Activated naive CD8-positive, alpha-beta T cell treated with anti-CD3 and anti-CD28 coated beads, Interleukin-2, amount 10 ng/mL, durations not matched to agents 7 days and 5 days (primary cell): ENCODE measurements at places on chromosomes 7 and 10. TPM values are rescaled to one million over a fixed set of nuclear protein-coding genes. Genes with fewer than 3 reads are reported as not detected.

- H3K27me3 ChIP-seq, result no peaks in the 10 kb centered on the region
- DNase-seq, result no peak
- H3K4me1 ChIP-seq, result no peaks in the 10 kb centered on the region
- H3K27ac ChIP-seq, result no peak overlapping the region
- H3K4me3 ChIP-seq, result no peak overlapping the region
These were observed 8.8 kb downstream of the MAFK start for GRCh38 chr7:1539181-1539881.

GRCh38 chr7:30420662-30421061, 57.9 kb downstream of the NOD1 start:
- no peaks in the 10 kb centered on the region for H3K27me3 ChIP-seq
- H3K27ac ChIP-seq, result no peak overlapping the region
- H3K36me3 ChIP-seq, result peaks cover 22% of the 10 kb centered on the region
- peaks cover 9% of the 10 kb centered on the region for H3K4me1 ChIP-seq
- H3K4me3 ChIP-seq, result no peak overlapping the region

DNA sequence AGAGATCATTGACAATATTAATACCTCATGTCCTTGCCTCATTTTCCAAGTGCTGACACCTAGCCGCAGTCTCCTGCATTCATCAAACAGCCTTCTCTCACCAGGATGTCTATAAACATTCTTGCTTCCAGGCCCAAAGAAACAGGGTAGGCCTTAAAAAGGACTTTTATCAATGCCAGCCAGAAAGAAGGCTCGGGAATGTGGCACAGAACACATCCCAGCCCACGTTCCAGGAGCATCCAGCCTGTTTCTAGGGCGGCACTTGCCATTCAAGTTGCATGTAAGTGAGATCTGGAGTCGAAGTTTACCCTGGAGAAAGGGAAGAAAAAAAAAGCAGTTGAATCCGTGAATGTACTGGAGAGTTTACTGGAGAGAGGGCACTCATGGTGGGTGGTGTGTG, 1083.1 kb downstream of the KCNMA1 start:
- no peaks in the 10 kb centered on the region for H3K27me3 ChIP-seq
- H3K27ac ChIP-seq, result no peak overlapping the region
- no peaks in the 10 kb centered on the region for H3K4me1 ChIP-seq
- no peak for DNase-seq

DNA sequence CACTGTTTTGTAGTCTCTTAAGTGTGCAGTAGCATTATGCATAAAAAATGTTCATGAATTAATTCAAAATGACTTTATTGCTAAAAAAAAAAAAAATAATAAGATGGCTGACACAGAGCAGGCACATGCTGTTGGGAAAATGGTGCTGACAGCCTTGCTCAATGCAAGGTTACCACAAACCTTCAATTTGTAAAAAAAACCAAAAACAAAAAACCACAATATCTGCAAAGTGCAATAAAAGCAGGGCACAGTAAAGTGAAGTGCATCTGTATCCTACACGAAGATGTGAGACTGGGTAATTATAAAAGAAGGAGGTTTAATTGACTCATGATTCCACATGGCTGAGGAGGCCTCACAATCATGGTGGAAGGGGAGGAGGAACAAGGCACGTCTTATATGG, 185.8 kb downstream of the USP6NL start:
- H3K4me3 ChIP-seq, result no peak overlapping the region
- no peak overlapping the region for H3K27ac ChIP-seq
- peaks cover 6% of the 10 kb centered on the region for H3K36me3 ChIP-seq
- peaks cover 2% of the 10 kb centered on the region for H3K4me1 ChIP-seq
- H3K27me3 ChIP-seq, result peaks cover 2% of the 10 kb centered on the region

GRCh38 chr7:36602934-36603887, 121.1 kb downstream of the AOAH start:
- no peak for DNase-seq
- H3K27me3 ChIP-seq, result no peaks in the 10 kb centered on the region
- H3K4me3 ChIP-seq, result no peak overlapping the region
- peaks cover 3% of the 10 kb centered on the region for H3K36me3 ChIP-seq

- no peak overlapping the region for H3K4me3 ChIP-seq
- H3K27ac ChIP-seq, result no peak overlapping the region
- H3K36me3 ChIP-seq, result no peaks in the 10 kb centered on the region
- H3K27me3 ChIP-seq, result peaks cover 14% of the 10 kb centered on the region
- no peak for DNase-seq
- no peaks in the 10 kb centered on the region for H3K4me1 ChIP-seq
These were observed 105.6 kb upstream of the NRBF2 start for GRCh38 chr10:63027531-63027930.

DNA sequence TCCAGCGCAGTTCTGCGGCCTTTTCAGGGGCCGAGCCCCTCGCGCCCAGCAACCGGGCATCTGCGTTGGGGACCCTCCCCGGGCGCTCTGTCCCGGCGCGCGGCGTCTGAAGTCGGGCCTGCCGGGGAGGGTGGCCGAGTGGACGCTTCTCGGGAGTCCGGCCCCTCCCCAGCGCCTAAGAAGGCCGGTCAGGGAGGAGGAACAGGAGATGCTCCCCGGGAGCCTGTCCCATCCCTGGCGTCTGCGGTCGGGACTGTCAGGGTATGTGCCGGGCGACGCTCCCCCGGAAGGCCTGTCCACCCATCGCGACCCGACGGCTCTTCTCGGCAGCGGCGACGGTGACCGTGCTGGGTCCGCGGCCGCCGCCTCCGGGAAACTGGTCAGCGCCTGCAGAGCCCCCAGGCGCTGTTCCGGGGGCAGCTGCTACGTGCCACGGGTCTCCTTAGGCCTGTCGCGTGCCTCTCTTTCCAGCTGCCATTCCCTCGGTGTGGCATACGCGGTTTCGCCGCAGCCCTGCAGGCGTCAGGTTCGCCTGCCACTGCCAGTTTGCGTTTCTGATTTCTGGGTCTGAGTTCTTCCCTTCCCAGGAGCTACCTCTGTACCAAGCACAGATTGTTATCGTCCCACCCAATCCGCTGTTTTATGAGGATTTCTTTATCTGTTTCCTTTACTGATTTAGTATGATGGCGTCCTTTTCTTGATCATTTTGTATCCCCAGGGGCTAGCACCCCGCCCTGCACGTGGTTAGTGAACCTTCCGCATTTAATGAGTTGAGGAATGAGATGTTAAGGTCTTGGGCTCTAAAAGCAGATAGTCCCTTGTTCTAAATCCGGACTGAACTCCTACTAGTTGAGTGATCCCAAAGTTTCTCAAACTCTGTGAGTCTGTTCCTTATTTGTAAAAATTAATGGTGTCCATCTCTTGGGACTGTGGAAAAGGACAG, 782 bp downstream of the IFIT5 start:
- DNase-seq, result no peak
- H3K27me3 ChIP-seq, result no peaks in the 10 kb centered on the region
- H3K4me1 ChIP-seq, result peaks cover 45% of the 10 kb centered on the region
- peak overlapping the region; percentile 100 for H3K4me3 ChIP-seq

- no peaks in the 10 kb centered on the region for H3K36me3 ChIP-seq
- no peak overlapping the region for H3K4me3 ChIP-seq
- no peak overlapping the region for H3K27ac ChIP-seq
- no peak for DNase-seq
- no peaks in the 10 kb centered on the region for H3K27me3 ChIP-seq
These were observed 38.9 kb upstream of the XPNPEP1 start for GRCh38 chr10:109962247-109962646.

GRCh38 chr10:25076506-25077177, 60.2 kb downstream of the THNSL1 start:
- H3K4me1 ChIP-seq, result peaks cover 2% of the 10 kb centered on the region
- no peak overlapping the region for H3K4me3 ChIP-seq
- DNase-seq, result no peak
- H3K36me3 ChIP-seq, result no peaks in the 10 kb centered on the region

GRCh38 chr10:112115781-112116385, 67.7 kb downstream of the GPAM start:
- H3K36me3 ChIP-seq, result no peaks in the 10 kb centered on the region
- DNase-seq, result peak; percentile 41
- H3K4me3 ChIP-seq, result no peak overlapping the region

DNA sequence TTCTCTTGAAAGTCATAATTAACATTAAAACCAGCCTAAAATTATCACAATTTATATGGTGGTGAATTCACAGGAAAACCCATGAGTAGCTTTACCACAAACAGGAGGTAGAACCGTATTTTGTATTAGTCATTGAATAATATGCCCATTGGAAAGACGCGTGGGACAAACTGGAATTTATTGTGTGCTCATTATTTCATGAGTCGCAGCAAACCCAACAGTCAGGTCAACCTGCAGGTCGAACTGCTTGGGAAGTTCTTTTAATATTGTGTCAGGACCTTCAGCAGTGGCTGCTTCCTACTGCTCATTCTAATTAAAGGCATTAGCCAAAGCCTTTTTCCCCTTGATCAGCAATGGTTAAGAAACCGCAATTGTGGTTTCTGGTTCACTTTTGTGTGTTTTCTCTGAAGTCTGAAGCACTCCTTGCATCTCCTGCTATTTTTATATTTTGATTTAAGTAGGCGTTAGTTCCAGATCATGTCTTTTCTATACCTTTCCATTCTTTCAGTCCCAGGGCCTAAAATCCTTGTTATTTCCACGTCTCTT, 100.1 kb downstream of the RAB11FIP2 start:
- no peak overlapping the region for H3K27ac ChIP-seq
- no peak overlapping the region for H3K4me3 ChIP-seq
- no peaks in the 10 kb centered on the region for H3K4me1 ChIP-seq
- H3K36me3 ChIP-seq, result no peaks in the 10 kb centered on the region
- DNase-seq, result no peak

- no peak overlapping the region for H3K4me3 ChIP-seq
- DNase-seq, result no peak
- no peaks in the 10 kb centered on the region for H3K36me3 ChIP-seq
- H3K27me3 ChIP-seq, result no peaks in the 10 kb centered on the region
- H3K27ac ChIP-seq, result no peak overlapping the region
These were observed 29.9 kb upstream of the HNRNPH3 start for GRCh38 chr10:68301790-68302502.

DNA sequence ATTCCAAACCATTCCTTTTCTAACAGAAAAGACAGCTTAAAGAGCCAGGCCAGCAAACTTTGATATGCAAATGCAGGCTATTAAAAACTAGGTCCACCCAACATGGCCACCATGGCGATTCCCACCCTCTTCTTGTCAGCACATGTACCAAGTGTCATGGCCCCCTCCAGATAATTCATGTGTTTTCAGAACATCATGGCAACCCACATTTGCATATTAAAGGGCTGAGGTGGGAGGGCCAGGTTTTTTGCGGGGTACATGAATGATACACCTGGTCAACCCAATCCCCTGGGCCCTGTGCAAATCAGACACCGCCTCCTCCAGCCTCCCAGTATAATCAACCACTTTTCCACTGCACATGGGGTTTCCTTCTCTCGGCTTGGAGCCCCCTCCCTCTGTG, 965 bp upstream of the ERVW-1 start:
- no peaks in the 10 kb centered on the region for H3K27me3 ChIP-seq
- no peaks in the 10 kb centered on the region for H3K4me1 ChIP-seq
- H3K36me3 ChIP-seq, result no peaks in the 10 kb centered on the region

GRCh38 chr7:55099066-55099820, 80.4 kb downstream of the EGFR start:
- peaks cover 17% of the 10 kb centered on the region for H3K27me3 ChIP-seq
- no peak overlapping the region for H3K27ac ChIP-seq
- DNase-seq, result no peak
- H3K36me3 ChIP-seq, result no peaks in the 10 kb centered on the region

- H3K36me3 ChIP-seq, result no peaks in the 10 kb centered on the region
- no peak for DNase-seq
- H3K4me3 ChIP-seq, result no peak overlapping the region
These were observed 5.4 kb downstream of the PLAC9 start for GRCh38 chr10:80137920-80138319.

GRCh38 chr10:107689323-107689722, 524.8 kb upstream of the SORCS1 start:
- H3K4me3 ChIP-seq, result no peak overlapping the region
- no peaks in the 10 kb centered on the region for H3K4me1 ChIP-seq
- no peak for DNase-seq
- no peaks in the 10 kb centered on the region for H3K36me3 ChIP-seq
- no peak overlapping the region for H3K27ac ChIP-seq

GRCh38 chr7:5255832-5256231, 26.9 kb upstream of the SLC29A4 start:
- H3K4me3 ChIP-seq, result no peak overlapping the region
- H3K36me3 ChIP-seq, result no peaks in the 10 kb centered on the region
- DNase-seq, result no peak
- H3K27me3 ChIP-seq, result peaks cover 6% of the 10 kb centered on the region
- no peak overlapping the region for H3K27ac ChIP-seq

DNA sequence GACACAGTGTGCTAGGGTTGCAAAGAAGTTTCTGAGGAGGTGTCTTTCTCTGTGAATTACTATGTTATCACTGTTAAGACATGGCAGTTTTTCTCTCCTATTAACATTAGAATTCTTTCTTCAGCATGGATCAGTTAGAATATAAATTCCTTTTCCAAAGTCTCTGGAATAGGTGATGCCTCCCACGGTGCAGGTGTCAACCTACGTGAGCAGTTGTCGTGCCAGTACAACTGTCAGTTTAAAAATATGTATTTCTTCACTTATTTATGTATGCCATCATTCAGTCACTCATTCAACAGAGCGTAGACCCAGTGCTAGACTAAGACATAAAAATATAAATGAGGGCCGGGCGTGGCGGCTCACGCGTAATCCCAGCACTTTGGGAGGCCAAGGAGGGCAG, 83.5 kb downstream of the TACC2 start:
- no peaks in the 10 kb centered on the region for H3K36me3 ChIP-seq
- no peak overlapping the region for H3K4me3 ChIP-seq
- H3K27me3 ChIP-seq, result no peaks in the 10 kb centered on the region
- no peak overlapping the region for H3K27ac ChIP-seq
- DNase-seq, result no peak

DNA sequence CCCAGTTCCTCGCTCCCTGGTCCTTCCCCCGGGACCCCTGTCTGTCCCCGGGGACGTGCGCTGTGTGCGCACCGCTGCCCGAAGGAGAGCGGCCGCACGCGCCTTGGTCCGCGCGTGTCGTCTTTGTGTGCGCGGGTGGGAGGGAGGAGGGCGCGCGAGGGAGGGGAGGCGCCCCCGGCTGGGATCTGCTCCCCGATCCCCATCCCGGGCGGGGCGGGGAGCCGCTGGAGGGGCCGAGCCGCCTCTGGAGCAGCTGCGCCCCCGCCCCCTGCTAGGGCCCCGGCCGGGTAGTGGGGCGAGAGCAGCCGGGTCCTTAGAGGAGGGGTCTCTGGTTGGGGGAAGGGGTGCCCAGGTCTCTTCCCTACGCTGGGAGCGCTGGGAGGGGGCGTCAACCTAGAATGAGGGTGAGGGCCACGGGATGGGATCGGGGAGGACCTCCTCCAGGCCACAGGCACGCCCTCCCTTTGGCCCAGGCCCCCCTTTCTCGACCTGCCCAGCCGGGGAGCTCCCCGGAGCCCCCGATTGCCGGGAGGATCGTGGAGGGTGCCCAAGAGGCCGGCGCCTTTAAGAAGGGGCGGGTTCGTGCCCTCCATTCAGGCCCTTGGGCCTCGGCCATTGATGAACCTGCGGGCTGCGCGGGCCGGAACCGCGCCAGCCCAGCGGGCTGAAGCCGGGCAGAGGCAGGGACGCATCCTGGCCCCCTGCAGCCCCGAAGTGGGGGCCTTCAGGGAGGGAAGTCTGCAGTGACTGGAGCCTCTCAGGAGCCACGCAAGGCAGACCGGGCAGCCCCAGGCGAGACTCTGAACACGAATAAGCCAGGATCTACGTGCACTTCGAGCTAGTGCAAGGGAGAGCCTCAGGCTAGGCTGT, 678 bp downstream of the SH2B2 start:
- peaks cover 13% of the 10 kb centered on the region for H3K27me3 ChIP-seq
- peaks cover 15% of the 10 kb centered on the region for H3K4me1 ChIP-seq
- peak; percentile 61 for DNase-seq
- no peak overlapping the region for H3K27ac ChIP-seq

AKR1D1 gene
- not detected for total RNA-seq

DYDC2 gene
- total RNA-seq, result not detected

MRC1 gene
- total RNA-seq, result 1.7 TPM

CYP26A1 gene
- total RNA-seq, result not detected
